Liver (tissue), 10 donors: ENCODE measurements at places on chromosomes 1 and 21. TPM values are rescaled to one million over a fixed set of nuclear protein-coding genes. Genes with fewer than 3 reads are reported as not detected.

- no peak for DNase-seq
Measured at GRCh38 chr1:70811815-70812214, 235.8 kb downstream of the PTGER3 start.

The ESPN gene
- 61.5 TPM for total RNA-seq

The IVL gene
- not detected for total RNA-seq

The F3 gene
- total RNA-seq, result 1.0 TPM

GRCh38 chr1:60668585-60668984, 413.8 kb upstream of the NFIA start:
- no peak for DNase-seq

GRCh38 chr1:8866173-8866791, 12.2 kb downstream of the ENO1 start:
- DNase-seq, result no peak

DNA sequence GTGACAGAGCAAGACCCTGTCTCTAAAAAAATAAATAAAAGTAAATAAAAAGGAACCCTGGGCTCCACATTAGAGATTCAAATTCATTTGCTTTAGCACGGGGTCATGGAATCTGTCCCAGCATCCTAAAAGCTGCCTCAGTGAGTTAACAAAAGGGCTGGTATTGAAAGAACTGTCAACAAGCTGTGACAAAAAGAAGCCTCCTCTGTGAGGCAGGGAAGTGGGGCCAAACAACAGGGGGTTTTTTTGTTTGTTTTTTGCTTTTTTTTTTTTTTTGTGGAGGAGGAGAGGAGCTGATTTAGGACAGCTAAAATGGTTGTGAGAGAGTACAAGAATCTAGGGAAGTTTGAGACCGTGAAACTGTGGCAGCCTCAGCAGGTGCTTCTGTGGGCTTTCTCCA, 115.7 kb downstream of the LIPI start:
- DNase-seq, result no peak

DNA sequence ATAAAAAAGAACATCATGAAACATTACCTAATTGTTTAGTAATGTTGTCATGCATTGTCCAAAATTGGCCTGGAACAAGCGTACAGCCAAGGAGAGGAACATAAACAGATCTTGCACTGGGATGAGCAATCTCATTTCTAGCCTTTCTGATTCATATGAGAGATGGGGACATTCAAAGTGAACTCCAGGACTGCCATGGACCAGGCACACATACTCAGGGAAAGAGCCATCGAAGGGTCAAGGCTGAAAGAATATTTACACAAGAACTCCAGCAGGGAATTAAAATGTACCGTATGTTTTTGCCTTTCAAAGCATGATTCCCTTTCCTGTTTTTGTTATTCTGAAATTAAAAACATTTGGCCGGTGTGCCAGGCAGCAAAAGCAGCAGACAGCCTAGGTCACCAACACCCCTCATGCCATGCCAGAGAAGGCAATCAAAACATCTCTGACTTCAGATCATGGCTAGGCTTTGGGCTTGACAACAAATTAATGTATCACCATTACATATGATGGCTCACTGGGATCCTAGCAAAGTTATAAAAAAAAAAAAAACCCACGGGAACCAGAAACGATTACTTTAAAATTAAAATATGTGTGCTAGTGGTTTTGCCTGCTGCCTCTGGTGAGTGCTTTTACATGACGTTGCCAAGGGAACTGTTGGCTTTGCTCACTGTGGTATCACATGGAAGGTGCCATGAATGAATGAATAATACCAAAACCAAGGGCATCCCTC, 159.8 kb downstream of the TGFBR3 start:
- no peak for DNase-seq

DNA sequence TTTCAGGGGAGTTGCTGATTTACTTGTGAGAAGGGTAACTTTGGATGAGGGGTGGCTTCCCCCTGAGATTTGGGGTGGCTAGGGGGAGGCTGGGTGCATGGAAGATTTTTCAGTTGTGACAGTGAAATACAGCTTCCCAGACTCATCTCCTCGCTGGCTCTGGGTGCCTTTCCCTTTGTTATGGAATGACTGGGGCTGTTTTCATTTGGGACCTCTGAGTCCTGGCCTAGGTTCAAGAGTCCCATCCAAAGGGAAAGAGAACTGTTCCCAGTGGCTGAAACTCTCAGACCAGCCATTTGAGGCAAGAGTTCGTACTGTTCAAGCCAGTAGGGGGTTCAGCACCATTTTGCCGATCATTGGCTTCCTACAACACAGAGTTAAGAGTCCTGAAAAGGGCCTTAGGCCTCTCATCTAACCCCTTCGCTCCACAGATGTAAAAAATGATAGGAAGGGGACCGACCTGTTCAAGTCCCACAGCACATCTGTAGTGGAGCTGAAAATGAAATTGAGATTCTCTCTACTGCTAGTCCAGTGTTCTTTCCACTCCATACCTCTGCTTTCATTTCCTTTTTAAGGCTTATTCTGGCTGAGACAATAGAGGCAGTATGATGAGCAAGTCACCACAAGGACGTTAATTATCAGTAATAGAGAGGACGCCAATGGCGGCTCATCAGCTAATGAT, 958 bp downstream of the DDR2 start:
- no peak for DNase-seq

The CTSK gene
- total RNA-seq, result 2.2 TPM

DNA sequence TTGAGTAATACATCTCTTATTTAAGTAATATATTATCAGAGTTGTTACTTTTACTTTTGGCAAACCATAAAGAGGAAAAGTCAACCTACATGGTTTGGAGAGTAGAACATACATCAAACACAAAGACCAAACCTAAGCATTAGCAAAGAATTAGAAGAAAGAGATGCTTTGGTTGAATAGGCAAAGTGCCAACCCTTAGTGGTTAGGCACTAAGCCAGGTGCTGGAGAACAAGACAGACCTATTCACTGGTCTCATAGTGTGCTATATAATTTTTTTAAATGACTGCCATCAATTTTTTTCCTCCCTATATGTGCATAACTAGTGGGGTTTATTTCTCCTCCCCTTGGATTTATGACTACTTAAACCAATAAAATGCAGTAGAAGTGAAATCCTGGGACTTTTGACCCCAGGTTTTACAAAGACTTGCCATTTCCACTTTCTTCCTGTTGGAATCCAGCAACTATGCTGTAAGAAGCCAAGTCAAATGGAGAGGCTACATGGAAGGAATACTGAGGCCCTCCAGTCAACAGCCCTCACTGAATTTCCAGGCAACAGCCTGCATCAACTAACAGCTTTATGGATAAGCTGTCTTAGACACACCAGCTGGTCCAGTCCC, 69.8 kb upstream of the HAO2 start:
- no peak for DNase-seq

DNA sequence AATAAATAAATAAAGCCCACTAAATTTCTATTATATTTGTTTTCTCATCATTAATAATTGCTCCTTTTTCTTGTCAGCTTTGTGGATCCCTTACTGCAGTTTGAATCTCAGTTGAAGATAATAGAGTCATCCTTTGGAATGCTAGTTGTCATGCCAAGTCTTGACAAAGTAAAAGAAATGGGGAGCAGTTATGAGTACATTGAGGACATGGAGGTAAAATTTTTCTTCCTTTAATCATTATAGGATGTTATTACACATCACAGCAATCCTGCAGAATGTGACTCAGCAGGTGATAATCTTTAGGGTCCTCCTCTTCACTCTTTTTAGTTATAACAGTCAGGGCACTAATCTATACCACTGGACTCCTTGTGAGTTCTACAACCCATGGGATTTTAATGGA, 24.1 kb downstream of the MROH9 start:
- no peak for DNase-seq

DNA sequence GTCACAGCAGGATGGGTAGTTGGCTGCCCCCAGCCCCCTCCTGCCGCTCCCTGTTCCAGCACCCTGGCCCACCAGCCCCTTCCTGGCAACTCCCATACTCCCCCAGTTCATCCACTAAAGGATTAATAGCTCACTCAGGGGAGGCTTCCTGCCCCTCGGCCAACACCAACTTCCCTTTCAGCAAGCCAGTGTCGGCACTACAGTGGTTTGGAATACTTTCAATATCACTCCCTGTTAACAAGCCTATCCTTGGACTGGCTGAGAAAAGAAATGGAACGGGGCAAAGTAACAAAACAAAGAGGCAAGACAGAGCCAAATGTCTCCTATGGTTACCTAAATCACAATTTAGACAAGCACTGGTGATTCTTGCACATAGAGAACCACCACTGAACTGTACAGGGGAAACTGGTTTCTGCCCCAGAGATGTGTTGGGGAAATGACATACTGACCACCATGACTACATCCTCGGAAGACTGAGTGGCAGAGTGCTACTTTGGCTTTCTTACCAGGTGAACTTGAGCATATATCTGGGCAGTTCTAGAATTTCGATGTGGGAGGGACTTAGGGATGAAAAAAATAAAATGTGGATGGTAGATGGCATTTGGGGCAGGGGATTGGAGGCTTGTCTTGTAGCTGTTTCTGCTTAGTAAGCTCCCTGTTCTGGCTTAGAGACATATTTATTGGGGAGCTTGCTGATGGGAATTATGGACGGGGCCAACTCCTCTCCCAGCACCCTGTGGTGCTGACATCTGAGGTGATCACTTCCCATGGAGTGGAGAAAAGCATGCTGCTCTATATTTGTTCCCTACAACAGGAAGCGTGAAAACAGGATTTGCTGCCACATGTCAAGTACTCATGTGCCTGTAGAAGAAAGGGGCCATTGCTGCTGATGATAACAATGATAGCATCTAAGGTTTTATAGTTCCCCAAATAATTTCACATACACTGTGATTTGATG, 7.1 kb upstream of the CAPN2 start:
- no peak for DNase-seq

DNA sequence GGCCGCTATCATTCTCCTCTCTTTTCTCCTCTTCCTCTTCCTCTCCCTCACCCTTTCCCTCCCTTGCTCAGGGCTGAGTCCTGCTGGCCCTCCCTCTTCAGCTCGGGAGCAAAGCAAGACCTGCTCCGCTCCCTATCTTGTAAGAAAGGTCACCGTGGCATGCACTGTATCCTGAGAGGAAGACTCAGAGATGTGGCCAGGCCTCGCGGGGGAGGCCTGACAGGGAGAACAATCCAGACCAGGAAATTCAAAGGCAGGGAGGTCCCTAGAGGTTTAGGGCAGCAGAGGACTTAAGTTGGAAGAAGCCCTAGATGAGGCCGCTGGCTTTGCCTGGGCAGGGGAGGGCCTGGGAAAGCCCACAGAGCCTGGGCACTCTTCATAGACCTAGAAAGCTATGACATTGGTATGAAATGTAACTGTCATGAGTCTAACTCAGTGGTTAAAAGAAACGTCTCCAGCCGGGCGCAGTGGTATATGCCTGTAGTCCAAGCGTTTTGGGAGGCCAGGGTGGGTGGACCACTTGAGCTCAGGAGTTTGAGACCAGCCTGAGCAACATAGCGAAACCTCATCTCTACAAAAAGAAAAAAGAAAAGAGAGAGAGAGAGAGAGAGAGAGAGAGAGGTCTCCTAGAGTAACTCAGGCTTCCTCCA, 14.6 kb upstream of the PTAFR start:
- DNase-seq, result no peak

- DNase-seq, result no peak
Measured at GRCh38 chr1:115239148-115239422, 99.0 kb downstream of the NGF start.

DNA sequence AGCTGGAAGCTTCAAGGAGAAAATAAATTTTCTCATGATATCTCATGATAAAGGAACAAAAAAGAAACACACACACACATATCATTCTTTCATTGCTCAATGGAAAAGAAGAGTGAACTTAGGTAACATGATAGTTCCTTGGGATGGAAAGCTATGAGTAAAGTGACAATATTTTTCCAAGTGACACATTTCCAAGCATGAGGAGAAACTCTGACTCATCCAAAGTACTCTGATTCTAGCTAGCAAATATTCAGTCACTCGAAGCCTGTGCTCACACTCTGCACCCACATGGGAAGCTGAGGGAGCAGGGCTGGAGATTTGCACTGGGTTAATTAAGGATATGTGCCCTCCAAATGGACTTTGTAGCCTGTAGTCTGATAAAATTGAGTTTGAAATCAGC, 222.4 kb downstream of the LRRC40 start:
- DNase-seq, result no peak

DNA sequence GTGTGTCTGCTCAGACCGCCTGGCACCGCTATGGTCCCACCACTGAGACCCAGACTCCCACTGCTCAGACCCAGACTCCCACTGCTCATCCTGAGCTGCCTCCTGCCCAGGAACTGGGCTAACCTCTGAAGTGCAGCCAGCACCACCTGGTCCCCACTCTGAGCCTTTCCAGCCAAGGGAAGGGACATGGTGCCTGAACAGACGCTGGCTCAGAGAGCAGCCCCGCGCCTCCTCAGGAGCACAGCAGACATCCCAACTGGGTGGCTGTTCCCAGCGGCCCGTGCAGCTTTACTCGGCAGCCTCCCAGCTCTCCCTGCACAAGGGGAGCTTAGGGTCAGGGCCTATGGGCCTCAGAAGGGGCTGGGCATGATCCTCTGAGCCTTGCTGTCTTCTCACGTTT, 27.8 kb upstream of the CNTN2 start:
- DNase-seq, result no peak

The MPL gene
- 1.0 TPM for total RNA-seq

DNA sequence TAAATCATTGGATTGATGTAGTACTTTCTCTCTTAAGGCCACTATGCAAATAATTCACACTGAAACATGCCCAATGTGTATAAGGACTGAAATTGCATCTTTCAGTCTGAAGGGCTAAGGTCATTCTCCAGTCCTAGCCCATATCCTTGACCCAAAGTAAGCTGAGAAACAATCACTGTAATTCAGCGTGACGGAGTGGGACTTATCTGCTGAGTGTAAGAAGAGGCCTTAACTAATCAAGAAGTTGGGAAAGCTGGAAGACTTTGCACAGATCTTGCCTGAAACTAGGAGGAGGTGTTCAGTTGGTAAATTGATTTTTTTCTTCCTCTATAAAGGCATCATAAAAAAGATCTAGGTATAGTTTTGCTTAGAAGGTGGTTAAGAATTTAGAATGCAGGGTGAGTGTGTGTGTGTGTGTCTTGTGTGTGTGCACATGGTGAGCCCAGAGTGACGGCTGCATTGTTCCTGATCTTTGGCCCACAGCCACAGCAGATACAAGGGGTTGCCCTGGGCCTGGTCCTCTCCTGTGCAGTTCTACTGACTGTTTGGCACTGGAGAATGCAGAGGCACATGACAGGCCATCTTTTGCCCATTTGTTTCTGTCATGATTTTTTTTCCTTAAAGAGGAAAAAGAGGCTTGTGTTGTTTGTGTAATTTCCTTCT, 13.3 kb upstream of the PPP2R5A start:
- DNase-seq, result no peak

DNA sequence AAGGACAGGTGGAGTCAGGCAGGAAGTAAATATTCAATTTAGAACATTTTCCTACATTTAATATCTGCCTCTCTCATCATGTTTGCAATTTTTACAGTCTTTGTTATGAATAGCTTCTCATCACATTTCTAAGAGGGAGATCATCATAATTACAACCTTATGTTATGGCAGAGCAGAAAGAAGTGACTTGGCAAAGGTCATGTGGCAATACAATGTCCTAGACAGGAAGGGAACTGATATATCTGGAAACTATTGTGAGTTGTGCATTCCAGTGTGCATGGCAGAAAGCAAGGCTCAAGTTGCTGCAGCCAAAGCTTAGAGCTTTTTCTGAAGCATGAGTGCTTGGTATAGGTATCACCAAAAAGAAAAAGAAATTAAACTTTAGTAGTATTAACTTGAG, 43.8 kb upstream of the PRRX1 start:
- no peak for DNase-seq
